ENCODE measurements at places on chromosomes 1 and 21.

DNA sequence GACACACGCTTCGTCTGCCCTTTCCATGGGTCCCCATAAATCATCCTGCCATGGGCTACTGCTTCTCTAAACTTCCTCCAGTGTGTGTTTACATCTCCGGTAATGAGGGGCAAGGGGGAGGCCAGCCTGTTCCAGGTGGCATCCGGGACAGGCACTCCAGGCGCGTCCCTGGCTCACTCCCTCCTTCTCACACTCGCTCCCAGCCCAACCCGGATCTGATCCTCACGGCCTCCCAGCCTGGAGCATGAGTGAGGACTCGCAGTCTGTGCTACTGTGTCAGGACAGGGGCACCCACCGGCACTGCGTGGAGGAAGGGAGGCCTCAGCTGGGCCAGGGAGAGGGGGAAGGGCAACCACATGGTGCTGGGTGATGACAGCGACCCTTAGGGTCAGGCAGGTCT is 225.4 kb downstream of the TRABD2B start:
- no peak for DNase-seq

- DNase-seq = no peak
Observed at GRCh38 chr1:167357305-167357704, 136.6 kb downstream of the POU2F1 start.

GRCh38 chr1:27555700-27556424 is 48.1 kb downstream of the AHDC1 start:
- DNase-seq = no peak

GRCh38 chr21:26169611-26170470 is 729 bp downstream of the APP start:
- peak; percentile 7 for DNase-seq

GRCh38 chr1:151485685-151486255 is 25.4 kb upstream of the CGN start:
- DNase-seq = no peak

DNA sequence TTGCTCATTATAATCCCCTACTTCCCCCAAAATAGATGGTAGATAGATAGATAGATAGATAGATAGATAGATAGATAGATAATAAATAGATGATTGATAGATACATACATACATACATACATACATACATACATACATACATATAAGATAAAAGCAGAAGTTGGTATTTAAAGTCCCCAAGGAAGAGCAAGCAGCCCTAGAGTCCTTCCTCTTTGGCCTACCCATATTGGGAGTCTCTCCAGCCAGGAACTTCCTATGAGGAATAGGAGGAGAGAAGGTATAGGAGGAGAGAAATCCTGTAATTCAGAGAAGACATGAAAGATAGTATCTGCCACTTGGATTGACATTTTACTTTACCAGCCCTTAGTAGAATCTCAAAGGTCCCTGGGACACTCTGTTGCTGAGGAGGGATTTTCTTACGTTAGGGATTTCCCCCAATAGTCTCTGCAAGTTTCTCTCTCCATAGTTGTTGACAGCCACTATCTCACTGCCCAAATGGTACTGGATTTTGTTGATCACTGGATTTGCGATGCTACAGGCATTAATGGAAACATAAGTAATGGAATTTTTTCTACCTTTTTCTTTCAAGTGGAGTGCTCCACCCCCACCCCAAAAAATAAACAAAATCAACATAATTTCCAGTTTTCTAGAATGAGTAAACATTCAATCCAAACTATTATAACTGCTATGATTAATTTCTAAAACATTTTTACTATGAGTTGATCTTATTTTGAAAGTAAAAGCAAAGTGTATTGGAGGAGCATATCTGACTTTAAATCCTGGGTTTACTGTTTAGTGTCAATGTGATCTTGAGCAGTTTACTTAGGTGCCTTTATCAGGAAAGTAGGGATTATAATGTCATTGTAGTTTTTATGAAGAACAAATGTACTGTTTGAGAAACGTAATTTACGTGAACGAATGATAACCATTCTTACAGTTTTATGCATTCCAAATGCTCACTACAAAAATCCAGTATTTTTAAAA is 93.2 kb upstream of the TNFSF4 start:
- no peak for DNase-seq

DNA sequence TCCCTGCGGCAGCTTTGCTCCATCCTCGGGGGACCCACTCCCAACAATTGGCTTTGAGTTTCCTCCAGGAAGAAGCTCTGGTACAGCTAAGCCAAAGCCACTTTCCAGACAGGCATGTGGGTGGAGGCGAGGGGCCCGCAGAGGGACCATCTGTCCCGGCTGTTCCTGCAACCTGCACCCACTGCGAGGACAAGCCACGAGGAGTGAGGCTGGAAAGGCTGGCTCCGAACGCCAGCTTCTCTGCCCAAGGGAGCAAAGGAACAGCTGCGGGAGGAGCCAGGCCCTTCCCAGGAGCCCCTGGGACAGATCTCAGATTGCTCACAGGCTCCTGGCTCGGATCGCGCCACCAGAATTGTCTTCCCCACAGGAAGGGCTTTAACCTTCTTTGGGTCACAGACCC is 28.3 kb upstream of the PEF1 start:
- no peak for DNase-seq

GRCh38 chr1:171716616-171717015 is 25.2 kb downstream of the VAMP4 start:
- no peak for DNase-seq

DNA sequence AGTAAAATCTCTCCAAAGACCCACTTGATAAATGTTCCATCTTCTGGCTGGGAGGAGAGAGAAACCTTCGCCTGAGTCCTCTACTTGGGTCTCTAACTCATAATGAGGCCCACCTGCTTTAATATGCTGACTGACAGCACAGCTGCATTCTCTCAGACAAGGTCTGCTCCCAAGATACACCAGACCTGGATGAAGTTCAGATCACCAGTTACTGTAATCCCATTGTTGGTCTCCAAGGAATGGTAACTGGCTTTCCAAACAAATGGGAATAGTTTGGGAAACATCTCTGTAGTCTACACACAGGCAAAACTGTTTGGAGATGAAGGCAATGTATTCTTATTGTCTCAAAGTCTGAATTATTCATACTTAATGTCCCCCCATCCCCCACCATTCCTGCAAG is 27.9 kb upstream of the COL24A1 start:
- DNase-seq = no peak

DNA sequence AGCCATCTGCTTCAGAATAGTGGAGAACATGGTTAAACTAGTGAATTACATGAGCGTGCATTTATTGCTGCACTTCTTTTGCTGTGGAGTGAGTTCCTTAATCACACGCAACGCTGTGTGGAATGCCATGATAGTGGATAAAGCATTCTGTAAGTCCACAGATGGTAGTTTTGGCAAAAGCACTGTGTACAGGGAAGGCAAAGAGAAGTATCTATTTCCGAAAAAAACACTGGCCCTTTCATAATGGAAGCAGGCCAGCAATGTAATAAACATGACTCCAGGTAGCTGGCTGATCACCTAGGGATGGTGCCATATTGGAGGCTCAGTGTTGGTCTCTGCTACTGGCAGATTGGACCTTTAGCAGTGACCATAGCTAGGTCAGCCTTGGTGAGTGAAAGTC is 67.6 kb downstream of the FH start:
- no peak for DNase-seq

DNA sequence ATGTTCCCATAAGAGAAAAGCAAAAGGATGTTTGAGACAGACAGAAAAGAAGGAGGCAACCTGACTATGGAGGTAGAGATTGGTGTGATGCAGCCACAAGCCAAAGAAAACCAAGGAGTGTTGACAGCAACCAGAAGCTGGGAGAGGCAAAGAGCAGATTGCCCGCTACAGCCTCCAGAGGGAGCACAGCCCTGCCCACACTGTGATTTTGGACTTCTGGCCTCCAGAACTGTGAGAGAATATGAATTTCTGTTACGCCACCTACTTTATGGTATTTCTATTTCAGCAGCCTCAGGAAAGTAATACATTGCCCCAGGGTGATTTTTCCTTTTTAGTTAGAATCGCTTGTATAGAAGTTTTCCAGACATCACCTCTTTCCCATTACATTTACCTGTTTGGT is 28.4 kb downstream of the SLAMF6 start:
- no peak for DNase-seq

- DNase-seq = no peak
Observed at GRCh38 chr1:234135501-234135900, 231.0 kb downstream of the SLC35F3 start.

GRCh38 chr1:26574018-26574417 is 44.5 kb downstream of the RPS6KA1 start:
- no peak for DNase-seq

DNA sequence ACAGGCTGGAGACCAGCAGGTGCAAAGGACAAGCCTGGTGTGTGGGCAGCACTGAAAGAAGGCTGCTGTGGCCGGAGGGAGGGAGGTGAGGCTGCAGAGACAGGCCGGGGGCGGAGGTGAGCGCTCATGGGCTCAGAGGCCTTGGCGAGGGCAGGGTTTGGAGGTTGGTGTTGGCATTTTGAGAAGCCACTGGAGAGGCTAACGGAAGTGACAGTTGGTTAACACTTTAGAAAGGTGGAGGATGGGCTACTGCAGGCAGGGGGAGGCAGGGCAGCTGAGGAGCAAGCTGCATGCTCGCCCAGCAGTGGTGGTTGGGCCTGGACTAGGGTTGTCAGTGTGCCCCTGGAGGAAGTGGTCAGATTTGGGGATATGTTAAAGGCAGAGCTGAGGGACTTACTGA is 37.5 kb downstream of the QSOX1 start:
- DNase-seq = no peak

DNA sequence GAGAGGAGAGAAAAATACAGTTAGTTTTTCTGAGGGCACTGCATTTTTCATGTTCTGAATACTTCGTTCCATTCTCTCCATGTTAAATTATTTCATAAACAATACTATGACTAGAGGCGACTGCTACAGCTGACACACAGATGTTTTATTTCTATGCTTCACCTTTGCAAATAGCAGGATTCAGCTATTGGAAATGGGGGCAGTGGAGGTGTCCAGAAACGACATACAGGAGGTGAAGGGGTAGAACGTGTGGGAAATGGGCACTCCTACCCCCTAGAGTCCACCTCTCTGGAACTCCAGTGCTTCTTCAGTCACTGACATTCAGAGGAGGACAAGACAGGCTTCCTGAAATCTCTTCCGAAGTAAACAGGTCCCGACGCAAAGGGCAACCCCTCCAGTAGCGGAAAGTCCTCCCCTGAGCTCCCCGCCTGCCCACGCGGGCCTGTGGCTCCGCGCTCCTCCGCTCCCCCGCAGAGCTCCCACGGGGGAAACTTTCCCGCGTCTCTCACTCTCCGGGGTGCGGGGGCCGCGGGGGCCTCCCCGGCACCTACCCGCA is 480 bp downstream of the DPYD start:
- no peak for DNase-seq

- no peak for DNase-seq
Observed at GRCh38 chr1:180839547-180839946, 73.2 kb upstream of the KIAA1614 start.

GRCh38 chr1:168419736-168420135 is 124.1 kb downstream of the XCL2 start:
- DNase-seq = no peak

DNA sequence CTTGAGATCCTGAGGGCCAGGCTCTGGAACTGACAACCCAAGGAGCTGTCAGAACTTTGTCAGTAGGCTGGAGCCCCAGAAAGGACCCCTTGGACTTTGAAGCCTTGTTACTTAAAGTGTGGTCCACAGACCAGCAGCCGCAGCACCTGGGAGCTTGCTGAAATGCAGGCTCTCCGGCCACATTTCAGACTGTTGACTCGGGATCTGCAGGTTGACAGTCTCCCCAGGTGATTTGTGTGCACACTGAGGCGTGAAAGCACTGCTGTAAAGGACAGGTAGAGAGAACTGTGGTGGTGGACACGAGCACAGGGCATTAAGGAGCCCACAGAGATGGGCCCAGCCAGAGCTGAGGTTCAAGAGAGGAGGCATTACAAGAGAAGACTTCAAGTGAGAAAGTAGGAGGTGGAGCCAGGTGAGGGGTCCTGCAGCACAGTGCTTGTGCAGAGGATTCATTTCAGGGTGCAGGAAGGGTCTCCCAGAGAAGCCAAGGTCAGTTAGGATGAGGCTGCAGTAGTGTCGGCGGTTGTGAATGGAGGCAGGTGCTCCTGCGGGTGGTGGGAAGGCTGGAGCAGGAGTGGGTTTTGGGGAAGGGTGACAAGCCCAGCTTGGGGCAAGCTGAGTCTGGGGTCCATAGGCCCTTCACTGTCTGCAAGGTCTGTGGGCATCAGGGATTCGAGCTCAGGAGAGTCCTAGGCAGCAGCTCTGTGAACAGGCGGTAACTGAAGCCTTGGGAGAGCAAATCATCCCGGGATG is 4.6 kb downstream of the HYI start:
- DNase-seq = no peak

GRCh38 chr1:24535778-24536177 is 20.1 kb upstream of the NCMAP start:
- no peak for DNase-seq

GRCh38 chr1:218538341-218538740 is 193.2 kb downstream of the TGFB2 start:
- no peak for DNase-seq

DNA sequence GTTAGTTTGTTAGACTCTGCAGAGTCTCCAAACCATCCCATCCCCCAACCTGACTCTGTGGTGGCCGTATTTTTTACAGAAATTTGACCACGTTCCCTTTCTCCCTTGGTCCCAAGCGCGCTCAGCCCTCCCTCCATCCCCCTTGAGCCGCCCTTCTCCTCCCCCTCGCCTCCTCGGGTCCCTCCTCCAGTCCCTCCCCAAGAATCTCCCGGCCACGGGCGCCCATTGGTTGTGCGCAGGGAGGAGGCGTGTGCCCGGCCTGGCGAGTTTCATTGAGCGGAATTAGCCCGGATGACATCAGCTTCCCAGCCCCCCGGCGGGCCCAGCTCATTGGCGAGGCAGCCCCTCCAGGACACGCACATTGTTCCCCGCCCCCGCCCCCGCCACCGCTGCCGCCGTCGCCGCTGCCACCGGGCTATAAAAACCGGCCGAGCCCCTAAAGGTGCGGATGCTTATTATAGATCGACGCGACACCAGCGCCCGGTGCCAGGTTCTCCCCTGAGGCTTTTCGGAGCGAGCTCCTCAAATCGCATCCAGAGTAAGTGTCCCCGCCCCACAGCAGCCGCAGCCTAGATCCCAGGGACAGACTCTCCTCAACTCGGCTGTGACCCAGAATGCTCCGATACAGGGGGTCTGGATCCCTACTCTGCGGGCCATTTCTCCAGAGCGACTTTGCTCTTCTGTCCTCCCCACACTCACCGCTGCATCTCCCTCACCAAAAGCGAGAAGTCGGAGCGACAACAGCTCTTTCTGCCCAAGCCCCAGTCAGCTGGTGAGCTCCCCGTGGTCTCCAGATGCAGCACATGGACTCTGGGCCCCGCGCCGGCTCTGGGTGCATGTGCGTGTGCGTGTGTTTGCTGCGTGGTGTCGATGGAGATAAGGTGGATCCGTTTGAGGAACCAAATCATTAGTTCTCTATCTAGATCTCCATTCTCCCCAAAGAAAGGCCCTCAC is at the start of gene OLIG2:
TSS of gene OLIG2 (plus strand) at position 447 of the 954 bp plus-strand sequence. CDS start 928 bp downstream, outside the sequence.
- DNase-seq = no peak

- no peak for DNase-seq
Observed at GRCh38 chr1:39940253-39940652, 14.7 kb upstream of the MFSD2A start.

GRCh38 chr1:100683448-100684349 is 35.8 kb upstream of the VCAM1 start:
- no peak for DNase-seq
